ENCODE measurements at places on chromosomes 5 and 9.

GRCh38 chr5:135115591-135115990 lies 81.6 kb upstream of the PITX1 start:
- no peak for DNase-seq

DNA sequence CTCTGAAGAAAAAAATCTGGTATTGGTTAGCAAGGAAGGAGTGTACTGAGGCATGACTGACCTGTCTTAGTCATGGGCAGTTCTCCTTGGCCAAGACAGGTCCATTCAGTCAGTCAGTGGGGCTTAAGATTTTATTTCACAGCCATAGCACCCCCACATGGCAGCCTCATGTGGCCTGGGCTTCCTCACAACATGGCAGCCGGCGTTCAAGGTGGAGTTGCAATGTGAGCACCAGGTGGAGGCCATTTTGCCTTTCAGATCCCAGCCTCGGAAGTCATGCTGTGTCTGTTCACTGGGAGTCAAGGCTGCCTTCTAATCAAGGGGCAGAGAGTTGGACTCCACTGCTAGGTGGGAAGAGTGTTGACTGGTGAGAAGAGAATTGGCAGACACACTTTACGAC lies 10.3 kb upstream of the CARD19 start:
- no peak for DNase-seq

- DNase-seq = no peak
Observed at GRCh38 chr5:9534881-9535517, 10.9 kb downstream of the SEMA5A start.

DNA sequence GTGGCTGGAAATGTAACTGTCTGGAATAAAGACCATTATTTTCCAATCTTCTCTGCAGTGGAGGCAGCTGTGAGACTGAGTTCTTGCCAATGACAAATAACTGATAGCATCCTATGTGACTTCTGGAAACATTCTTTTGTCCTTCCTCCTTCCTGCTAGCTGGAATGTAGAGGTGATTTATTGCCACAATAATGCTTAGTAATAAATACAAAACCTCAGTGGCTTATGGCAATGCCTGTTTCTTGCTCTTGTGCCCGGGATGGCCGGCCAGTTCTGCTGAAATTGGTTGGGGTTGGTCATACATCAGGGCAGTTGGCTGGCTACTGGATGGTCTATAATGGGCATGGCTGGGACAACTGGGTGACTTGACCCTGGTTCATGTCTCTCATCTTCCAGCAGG lies 12.2 kb upstream of the TEX48 start:
- no peak for DNase-seq

- no peak for DNase-seq
Observed at GRCh38 chr5:102542057-102542456, 43.3 kb upstream of the SLCO6A1 start.

- DNase-seq = no peak
Observed at GRCh38 chr9:84781458-84781857, 111.9 kb downstream of the NTRK2 start.

- DNase-seq = no peak
Observed at GRCh38 chr5:76960004-76960625, 7.3 kb downstream of the CRHBP start.

DNA sequence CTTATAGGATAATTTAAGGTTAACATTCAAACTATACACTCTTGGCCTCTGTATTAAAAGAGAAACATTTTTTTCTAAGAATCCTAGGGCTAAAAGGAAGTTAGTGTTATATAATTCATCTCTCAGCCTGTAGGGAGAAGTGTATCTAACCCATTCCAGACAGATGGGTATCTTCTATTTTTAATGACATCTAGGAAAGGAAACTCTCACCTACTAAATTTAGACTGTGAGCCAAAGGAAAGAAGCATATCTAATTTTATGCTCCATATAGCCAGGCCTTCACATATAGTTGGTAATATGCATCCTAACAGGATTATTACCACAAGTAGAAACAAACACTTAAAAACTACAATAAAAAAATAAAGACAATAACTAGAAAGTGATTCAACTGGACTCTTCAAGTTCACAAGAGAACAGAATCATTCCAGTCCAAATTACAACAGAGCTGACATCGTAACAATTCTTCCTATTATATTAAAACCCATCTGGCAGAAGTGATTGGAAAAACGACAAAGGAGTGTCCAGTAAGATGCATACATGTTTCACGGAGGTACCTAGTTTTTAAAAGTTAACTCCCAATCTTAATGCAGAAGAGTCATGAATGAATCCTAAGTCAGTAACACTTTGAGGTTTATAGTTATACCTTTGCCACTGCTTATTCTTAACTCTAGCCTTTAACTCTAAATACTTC lies 39.4 kb downstream of the SCAI start:
- no peak for DNase-seq

DNA sequence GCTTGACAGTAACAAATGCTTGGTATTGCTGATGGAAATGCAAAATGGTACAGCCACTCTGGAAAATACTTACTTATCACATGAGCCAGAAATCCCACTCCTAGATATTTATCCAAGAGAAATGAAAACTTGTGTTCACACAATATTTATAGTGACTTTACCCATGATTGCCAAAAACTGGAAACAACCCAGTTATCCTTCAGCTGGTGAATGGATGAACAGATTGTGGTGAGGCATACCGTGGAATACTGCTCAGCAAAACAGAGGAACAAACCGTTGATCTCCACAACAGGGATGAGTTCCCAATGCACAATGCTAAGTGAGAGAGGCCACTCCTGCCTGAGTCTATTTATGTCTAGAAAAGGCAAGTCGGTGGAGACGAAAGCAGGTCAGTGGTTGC lies 40.5 kb upstream of the LRRC14B start:
- no peak for DNase-seq

- DNase-seq = no peak
Observed at GRCh38 chr9:122040561-122041242, 52.4 kb downstream of the TTLL11 start.

DNA sequence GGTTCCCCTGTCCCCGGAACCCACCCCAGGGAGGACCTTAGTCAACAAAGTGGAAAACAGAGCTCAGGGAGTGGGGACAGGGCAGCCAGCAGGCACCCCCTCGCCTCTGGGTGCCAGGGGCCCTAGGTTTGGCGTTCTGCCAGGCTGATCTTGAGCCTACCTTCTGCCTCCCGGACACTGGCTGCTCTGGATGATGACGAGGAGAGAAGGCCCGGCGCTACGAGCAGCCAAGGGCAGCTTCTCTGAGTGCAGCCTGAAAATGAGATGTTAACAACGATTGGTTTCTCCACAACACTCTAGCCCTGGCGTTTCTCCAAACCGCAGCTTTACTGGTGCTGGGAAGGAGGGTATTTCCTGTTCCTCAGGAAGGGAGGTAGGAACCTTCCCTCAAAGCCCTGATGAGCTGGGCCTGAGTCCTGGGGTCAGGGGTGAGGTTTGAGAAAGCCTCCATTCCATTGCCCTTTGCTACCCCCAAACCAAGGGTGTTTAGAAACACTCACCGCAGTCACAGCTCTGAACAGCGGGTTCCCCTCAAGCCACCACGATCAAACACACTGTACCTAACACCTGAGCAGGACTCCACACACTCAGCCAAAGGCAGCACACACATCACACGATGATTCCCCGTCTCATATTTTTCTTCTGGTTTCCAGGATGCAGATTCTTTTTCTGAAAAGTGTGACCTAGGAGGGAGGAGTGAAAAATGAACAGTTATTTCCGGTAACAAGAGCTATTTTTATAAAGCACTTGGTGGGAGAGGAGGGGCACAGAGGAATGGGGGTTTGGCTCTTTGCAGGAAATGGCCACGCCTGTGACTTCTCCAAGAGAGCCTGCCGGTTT lies at the start of gene STING1:
Gene STING1 (minus strand): TSS at position 709 of the 840 bp plus-strand sequence. CDS start 1,054 bp downstream, outside the sequence.
- peak; percentile 33 for DNase-seq

DNA sequence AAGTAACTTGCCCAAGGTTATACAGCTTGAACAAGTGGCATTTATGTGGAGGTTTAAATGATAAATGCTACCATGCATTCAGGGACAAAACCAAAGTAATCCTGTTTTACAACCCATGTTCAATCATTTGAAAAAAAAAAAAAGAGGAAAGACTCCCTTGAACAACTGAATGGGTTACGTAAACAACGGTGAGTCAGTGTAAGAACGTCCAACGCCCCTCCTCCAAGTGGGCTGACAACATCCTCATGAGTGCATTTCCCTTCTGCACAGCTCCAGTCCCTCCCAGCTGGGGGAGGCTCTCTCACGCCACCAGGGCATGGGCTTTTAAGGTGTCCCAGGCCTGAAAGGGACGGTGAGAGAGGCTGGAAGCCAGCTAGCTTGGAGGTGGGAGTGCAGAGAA lies 90.0 kb downstream of the PRRT1B start:
- peak; percentile 40 for DNase-seq

- no peak for DNase-seq
Observed at GRCh38 chr5:129760636-129761325, 12.9 kb downstream of the MINAR2 start.

DNA sequence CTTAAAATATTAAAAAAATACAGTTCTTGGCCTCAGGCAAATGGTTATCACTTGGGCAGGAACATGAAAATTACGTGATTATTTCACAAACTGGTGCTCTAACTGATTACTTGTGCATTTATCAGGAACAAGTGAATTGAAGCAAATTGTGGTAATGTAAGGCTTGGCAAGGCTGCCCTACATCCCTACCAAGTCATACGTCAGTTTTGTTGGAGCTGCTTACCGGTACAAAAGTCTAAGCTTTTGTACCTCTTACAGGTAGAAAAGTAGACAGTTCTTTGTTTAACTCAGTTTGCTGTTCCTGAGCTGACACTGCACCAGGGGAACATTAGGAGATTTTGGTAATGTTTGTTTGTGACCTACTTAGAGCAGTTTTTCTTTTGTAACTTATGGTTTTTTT lies 2.2 kb downstream of the G3BP1 start:
- DNase-seq = no peak

- no peak for DNase-seq
Observed at GRCh38 chr5:66880401-66880800, 284.2 kb downstream of the MAST4 start.

Measured in activated T-helper 1 cell treated with anti-CD3 and anti-CD28 coated beads, Interleukin-2, amount 50 U/mL, for 16 hours (primary cell).